ENCODE measurements at places on chromosomes 2 and 18.

DNA sequence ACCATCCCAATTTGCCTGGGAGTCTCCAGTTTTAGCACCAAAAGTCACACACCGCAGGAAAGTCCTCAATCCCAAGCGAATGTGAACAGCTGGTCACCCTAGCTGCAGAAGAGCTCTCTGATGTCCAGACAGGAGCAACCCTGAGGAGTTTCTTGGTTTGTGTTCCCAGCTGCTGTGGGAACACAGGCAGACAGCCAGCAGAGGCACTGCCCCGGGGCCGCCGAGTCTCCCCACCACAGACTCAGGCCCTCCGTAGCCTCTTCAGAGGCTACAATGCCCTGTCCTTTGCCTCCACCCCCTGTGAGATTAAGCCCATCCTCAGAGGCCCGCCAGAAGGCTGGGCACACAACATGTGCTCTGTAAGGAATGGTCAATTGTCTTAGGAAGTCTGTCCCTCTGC lies 111.5 kb downstream of the TTC32 start:
- no peak for DNase-seq

DNA sequence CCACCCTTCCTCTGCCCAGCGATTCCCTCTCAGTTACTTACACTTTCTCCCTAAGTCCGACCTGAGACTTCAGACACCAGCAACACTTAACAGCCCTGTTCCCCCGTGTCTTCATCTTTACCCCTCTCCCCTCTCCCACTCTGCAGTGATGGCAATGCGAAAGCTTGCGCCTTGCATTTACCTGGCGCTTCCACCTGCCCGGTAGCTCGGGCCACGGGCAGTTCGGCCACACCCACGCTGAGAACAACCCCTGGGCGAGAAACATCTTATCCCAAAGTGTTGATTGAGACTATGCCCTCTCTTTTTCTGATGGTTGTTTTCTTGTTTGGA lies 558 bp downstream of the DNAJC10 start:
- DNase-seq: no peak

DNA sequence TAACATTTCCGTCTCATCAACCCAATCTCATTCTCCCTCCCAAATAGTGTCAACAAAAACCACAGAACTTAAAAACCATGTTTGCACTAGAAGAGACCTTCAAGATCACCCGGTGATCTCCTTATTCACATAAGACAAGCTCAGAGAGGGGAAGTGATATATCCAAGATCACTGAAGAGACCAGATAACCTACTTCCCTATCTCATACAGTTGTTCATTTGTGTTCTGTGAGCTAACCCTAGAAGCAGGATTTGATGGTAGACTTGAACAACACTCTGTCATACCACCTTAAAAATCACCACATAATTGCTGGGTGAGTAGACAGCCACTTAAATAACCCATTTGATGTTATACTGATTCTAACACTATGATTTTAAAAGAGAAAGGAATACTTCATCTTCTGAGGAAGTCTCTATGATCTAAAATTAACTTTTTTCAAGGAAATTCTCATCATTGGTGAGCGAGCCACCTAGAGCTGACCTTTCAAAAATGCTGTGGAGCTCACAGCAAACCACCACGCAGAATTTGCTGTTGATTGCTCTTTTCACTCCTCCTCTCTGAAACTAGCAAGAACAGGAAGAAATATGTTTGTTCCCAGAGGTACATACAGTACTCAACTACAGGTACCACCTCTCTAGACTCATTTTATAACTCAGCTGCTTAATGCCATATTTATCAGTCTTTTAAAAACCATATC lies 15.1 kb downstream of the AAK1 start:
- DNase-seq: no peak

DNA sequence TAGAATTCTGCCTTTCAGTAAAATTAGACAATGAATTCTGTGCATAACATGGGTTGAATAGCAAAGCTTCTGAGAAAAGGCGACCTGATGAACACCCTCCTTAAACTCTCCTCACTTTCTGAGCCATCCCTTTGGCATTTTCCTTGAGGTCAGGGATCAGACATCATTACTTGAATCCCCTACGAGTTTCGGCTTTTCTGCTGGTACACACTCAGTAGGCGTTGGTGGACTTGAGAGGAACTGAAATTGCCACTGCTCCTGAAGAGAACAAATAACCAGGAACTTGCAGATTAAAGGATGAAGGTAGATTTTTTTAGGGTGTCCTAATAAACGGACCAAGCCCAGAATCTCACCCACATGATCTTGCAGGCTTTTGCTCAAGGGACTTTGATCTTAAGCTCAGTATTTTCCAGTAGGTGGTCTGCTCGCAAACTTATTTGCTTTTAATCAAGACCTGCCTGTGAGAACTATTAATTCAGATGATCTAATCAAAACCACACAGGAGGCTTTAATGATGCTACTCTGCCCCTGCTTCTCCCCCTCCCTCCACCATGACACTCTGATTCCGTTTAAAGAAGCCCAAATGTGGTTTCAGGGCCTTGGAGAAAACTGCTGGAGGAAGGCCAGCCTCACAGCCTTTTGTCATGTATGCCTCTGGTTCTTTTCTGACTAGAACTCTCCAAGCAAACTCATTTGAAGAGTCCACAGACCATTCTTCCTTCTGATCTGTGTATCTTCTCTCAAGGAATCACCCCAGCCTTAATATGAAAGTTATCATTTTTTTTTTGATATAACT lies 124.9 kb downstream of the PRKCE start:
- DNase-seq: no peak

DNA sequence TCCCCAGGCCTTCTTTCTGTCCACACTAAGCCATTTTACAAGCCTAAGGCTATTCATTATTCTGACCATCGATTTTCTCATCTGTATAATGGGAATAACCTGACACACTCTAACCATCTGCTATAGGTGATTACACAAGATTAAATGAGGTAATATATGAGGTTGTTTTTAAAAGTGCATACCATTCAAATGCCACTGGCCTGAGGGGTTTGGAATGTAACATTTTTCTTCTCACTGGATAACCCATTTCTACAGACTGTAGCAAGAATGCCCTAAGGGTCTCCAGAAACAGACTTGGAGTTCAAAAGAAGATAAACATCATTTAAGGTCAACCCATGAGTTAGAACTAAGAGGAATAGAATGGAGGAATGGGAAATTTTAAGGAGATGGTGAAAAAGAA lies 111.7 kb upstream of the SETBP1 start:
- no peak for DNase-seq

DNA sequence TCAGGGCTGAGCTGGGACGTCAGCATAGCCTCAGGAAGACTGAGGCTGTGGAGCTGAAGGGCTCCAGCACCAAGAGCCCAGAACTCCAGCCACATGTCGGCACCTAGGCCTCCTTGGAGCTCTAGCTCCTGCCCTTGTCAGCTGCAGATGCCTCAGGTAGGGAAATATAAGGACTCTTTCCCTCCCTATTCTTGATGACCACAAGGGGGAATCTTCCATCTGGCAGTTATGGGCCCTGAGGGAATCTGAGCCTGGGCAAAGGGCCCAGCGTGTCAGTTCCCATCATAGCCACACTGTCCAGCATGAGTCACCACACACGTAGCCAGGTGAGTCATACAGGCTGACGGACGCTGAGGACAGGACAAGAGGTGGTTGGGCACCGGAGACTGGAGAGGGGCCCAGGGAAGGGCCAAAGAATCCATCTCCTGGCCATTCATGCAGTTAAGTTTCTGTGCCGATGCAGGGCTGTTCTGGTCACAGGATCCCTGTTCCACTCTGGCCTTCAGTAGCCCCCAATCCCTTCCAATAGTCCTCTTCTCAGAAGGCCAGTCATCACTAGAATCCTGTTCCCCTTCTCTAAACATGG lies 1.8 kb downstream of the MPV17 start:
- no peak for DNase-seq

DNA sequence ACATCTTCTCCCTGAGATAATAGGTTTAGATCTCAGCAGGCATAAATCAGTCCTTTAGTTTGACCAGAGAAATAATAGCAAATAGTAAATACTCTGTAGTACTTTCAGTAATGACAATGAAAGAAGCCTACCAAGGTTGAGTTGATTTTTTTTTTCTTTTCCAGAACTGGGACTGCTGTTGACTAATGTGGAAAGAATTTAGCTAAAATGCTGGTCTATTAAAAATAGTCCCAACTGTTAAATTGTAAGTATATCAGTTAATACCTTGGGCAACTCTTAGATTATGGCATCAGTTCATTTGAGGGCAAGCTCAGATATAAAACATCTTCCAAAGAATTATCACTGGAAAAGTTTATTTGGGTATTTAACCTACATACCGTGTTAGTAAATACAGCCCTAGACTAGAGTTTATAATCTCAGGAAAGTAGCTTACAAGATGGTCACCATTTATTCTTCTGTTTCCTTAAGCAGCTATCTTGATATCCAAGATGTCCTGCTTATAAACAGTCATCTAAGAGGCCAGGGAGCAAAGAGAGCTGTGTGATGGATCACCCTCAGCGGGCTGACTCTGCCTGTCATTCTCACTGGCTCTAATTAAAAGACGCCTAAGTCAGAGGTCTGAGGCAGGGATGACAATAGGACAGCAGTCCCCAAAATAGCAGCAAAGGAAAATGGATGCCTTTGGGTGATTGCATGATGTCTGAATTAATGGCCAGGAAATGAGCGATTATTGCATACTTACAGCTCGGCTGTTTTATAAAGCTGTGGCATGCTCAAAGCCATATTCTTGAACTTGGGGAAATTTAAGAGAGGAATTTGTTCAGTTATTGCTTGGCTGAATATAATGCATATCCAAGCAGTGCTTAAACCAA lies 121.3 kb downstream of the MTX2 start:
- no peak for DNase-seq

- DNase-seq: no peak
Measured at GRCh38 chr18:25062720-25063119, 289.2 kb downstream of the ZNF521 start.

GRCh38 chr18:11526675-11527074 lies 82.7 kb upstream of the SLC35G4 start:
- DNase-seq: no peak

- no peak for DNase-seq
Measured at GRCh38 chr2:138125306-138126288, 161.3 kb downstream of the HNMT start.

DNA sequence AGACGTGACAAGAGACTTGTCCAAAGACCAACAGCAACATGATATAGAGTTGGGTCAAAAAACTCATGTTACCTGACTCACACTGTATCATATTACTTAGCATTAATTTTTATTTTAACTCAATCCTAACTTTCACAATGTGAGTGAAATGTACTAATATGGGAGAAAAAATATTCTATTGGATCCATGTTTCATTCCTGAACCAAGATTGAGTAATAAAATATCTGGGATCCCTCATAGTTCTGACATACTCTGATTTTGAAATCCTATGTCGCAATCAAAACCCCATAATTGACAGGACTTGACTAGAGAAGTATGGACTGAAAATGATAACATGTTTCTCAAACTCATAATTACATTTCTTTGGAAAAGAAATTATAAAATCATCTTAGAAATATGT lies 190.4 kb downstream of the RIT2 start:
- no peak for DNase-seq

DNA sequence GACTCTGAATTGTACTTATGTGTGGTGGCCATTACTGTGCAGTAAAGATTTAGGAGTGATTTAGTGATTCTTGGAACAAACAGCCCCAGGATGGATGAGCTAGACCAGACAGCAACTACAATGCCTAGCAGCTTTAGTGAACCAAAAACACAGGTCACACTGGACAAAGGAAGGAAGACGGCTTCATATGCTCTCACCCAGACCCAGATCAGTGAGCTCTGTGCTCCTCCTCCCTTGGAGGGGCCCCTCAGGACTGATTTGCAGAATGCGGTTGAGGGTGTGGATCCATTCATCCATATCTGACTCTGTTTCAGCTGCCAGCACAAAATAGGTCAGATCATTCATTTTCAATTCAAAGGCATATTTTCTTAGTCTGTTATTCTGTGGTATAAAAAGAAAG lies 159.7 kb upstream of the CCDC195 start:
- DNase-seq: no peak

- no peak for DNase-seq
Measured at GRCh38 chr2:27155069-27155520, 6.3 kb downstream of the TCF23 start.

DNA sequence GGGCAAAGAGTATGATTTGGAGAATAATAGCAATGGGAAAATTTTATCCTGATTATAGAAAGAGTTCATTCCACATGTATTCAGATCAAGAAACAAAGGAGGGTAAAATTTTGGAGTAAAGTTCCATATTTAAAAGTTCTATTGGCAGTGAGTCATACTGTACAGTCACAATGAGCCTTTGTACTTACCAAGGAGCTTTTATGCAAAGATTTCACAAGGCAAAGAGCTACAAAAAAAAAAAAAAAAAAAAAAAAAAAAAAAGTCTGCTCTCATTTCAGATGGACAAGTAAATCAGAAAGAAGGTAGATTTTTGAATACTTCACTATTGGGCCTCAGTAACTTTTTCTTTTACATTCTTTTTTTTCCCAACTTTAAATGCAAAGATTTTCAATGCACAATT lies 1802.2 kb upstream of the PIK3C3 start:
- DNase-seq: no peak

DNA sequence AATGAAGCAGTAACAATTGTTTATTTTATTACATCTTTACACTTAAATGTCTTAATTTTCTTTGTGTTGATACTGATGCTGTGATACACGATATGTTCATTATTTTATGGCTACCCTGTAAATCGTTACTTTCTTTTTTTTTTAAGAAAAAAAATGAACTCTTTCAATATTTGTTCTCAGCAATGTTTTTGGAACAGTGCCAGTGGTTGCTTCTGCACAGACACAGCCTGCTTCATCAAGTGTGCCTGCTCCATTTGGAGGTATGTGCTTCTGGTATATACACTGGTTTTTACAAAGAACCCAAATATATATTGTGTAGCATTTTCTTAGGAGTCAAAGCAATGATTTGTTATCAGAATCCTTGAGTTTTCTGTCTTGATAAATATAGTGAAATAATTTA lies 62.2 kb upstream of the SCYGR2 start:
- DNase-seq: no peak

- DNase-seq: no peak
Measured at GRCh38 chr2:98478088-98478551, 33.5 kb downstream of the INPP4A start.

DNA sequence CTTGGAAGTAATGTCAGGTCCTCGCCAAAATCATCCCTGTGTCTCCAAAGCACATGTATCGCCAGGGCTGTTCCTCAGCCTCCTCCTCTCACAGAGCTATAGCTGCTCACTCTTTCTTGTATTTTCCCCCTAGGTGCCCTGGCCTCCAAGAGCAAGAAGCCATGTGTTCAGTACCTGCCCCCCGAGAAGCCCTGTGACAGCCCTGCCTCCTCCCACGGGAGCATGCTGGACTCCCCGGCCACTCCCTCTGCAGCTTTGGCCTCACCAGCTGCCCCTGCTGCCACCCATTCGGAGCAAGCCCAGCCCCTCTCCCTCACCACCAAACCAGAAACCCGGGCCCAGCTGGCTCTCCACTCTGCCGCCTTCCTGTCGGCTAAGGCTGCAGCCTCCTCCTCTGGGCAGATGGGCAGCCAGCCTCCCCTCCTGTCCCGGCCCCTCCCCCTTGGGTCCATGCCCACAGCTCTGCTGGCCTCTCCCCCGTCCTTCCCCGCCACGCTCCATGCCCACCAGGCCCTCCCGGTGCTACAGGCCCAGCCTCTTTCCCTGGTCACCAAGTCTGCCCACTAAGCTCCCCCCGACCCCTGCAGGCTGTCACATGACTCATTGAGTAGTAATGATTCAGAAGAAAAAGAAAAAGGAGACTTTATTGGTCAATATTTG lies 18.8 kb downstream of the TGOLN2 start:
- DNase-seq: peak; percentile 11

GRCh38 chr2:134289225-134289624 lies 35.4 kb downstream of the MGAT5 start:
- no peak for DNase-seq

GRCh38 chr2:80238692-80239469 lies 65.7 kb downstream of the LRRTM1 start:
- DNase-seq: no peak

- DNase-seq: no peak
Measured at GRCh38 chr2:106885329-106885728, 638 bp downstream of the ST6GAL2 start.

Measured in NCI-H2107 (cell line).